Stimulated activated naive CD8-positive, alpha-beta T cell treated with anti-CD3 and anti-CD28 coated beads, Interleukin-15, Interleukin-2, amounts not matched to agents 100 U/mL and 50 U/mL, for 24 hours (primary cell): ENCODE measurements at places on chromosomes 2 and 18.

DNA sequence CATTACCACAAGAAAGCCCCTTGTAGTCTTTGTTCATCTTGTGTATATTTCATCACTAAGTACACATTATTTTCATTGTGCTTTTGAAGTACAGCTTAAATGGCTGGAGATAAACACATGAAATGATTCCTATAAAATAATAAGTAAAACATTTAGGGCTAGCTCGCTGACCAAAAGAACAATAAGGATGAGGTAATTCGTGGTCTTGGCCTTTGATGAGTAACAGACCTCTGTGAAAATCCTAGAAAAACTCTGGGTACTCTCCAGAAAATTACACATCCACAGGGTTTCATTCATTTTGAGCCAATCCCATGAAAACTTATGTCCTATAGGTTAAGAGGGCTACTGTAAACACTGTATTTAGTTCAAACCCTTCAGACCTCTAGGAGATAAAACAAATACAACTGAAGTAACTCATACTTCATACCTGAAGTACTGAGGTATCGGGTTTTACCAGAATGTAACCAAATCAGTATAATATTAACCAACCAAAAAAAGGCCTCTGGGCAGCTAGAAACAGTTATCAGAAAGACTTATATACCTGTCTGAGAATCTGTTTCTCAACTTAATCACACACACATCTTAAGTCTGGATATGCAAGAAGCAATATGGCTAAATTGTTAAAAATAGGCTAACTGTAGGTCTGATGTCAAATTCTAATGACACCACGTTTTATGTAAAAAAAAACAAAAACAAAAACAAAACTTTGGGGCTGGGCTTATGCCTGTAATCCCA lies 31.0 kb downstream of the CFAP36 start:
- DNase-seq = no peak

GRCh38 chr2:200128296-200128695 lies 172.9 kb downstream of the MAIP1 start:
- no peak for DNase-seq

GRCh38 chr2:12718711-12719399 lies 2.1 kb downstream of the TRIB2 start:
- DNase-seq = peak; percentile 30

GRCh38 chr2:74849228-74849892 lies 15.4 kb downstream of the HK2 start:
- DNase-seq = peak; percentile 39

GRCh38 chr2:175057078-175057685 lies 52.0 kb upstream of the CHN1 start:
- no peak for DNase-seq

- no peak for DNase-seq
Measured at GRCh38 chr2:20419007-20419576, 27.8 kb upstream of the RHOB start.

DNA sequence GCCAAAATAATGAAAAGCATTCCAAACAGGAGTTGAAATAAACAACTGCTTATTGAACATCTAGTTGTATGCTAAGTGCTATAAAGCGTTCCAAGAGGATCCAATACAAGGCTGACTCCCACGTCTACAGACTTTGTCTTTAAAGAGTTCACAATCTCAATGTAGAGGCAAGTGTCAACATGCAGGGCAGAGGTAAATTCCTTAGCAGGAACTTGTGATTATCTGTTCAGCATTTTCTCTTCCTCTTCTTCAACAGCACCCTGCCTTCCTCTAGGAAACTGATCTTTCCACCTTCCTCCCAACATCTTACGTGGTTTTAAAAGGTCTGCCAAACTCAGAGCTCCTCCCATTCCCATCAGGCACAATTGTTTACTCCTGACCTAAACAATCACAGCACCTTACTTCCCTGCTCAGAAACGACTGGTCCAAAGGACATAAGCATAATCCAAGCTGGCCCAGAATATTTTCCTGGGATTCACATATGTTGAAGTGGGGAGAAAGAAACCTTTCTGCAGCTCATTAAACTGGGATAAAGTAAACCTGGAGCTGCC lies 83.9 kb downstream of the ITSN2 start:
- DNase-seq = no peak

GRCh38 chr2:156399224-156399949 lies 36.8 kb upstream of the GPD2 start:
- DNase-seq = no peak

- no peak for DNase-seq
Measured at GRCh38 chr2:205077159-205077558, 531.9 kb downstream of the PARD3B start.

DNA sequence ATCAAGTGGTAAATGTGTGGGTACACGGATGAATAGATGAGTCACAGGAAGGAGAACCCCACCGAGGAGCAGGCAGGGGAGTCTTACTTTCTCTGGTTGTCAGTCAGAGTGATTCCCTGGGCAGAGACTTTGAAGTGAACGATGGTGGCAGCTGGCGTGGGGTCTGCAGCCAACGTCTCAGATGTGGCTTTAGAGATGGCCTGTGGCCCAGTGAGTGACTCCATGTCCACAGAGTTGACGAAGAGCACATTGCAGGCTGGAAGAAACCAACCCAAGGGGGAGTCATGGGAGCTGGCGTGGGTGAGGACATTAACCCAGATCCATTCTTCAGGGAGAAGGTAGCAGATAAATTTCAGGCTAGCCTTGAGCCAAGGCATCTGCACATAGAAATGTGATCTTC lies 193.1 kb downstream of the TNS1 start:
- DNase-seq = no peak

- no peak for DNase-seq
Measured at GRCh38 chr18:3209859-3210569, 9.8 kb downstream of the MYOM1 start.

DNA sequence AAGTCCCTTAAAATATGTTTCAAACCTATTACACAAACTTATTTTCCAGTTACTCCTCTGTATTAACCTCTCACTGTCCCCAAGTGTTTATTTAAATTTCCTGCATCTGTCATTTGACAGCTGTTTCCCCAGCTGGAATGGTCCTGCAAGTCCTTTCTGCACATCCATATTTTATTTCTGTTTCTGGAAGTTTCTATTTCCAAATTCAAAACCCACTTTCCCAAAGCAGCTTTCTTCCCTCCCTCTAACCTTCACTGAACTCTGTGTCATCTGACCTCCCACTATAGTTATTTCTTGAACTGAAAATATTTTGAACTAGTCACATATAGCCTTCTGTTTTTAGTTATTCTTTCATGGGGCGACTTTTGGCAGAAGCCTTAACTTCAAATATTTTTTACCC lies 459.4 kb upstream of the MC4R start:
- DNase-seq = no peak

DNA sequence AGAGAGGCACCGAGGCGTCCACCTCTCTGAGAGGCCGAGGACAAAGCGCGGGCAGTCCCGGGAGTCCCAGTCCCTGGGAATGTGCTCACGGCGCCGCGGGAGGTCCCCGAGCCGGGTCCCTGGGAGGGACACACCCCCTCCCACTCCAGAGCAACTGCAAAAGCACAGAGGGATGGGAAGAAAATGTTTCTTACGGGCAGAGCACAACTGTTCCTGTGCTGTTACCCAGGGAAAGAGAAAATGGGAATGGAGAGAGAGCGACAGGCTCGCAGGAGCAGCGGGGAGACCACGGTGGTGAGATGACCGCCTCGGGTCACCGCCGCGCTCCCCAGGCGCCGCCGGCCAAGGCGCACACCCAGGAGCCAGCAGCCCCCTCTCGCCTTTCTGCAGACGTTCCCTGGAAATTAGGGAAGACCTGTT lies 1.2 kb upstream of the BCL11A start:
- DNase-seq = peak; percentile 16

- no peak for DNase-seq
Measured at GRCh38 chr2:70553334-70553583, 367 bp downstream of the TGFA start.

GRCh38 chr2:96928277-96928781 lies 58.1 kb downstream of the FAM178B start:
- DNase-seq = no peak

DNA sequence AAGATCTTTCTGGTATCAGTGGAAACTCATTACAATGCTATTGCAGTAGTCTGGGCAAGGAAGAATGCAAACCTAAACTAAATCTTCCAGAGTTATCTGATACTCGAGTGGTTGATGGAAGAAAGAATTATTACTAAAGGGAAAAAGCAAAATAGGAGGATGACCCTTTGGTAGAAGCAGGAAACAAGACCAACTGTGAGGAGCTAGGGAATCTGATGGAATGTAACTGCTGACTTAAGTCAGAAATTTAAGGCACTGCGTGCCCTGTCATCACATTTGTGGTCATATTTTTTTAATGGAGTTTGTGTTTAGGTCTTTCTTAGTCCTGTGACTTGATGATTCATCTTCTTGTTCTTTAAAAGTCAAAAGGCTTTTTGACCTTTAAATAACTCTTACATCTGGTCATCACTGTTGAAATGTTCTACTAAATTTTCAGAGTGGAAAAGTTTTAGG lies 36.5 kb upstream of the ARMC9 start:
- no peak for DNase-seq

DNA sequence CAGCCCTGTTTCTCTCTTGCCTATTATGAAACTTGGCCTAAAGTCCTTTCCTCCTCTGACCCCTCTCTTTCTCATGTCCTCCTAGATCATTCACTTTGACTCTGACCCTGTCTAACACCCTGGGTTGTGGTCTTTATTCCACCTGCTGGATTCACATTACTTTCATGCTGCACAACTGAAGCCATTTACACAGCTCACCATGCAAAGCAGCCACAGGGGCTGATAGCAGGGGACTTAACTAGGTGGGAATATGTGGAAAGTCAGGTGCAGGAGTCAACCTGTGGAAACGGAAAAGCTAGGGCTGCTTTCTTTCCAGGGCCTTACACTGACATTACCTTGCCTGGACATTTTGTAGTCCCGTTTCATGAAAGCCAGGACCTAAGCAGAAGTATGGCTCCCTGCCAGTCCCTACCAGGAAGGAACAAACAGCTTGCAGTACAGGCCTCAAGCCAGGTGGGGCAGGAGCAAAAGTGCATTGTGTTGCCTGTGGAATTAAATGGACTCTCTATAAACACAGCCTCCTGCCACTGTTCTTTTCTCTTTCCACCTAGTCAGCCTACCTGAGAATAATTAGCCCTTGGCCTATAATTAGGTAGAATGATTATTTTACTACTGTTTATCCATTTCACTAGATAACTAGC lies 11.8 kb downstream of the MAPRE3 start:
- peak; percentile 13 for DNase-seq

DNA sequence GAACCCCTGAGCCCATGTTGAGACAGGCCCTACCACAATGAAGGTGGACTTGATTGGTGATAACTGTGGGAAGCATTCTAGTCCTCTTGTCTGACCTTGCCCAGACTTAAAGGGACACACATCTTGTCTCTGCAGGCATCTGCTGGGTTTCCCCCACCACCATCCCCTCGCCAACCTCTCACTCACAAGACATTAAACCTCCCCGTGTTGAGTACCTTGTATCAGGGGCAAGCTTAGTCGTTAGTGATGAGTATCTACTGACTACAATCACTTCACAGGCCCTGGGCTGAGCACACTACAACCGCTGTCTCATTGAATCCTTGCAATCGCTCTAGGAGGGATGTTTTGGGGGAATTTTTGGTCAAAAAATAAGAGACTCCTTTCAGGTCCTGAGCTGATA lies 86.0 kb downstream of the ICOS start:
- peak; percentile 13 for DNase-seq

GRCh38 chr18:31162419-31162793 lies 250 bp downstream of the DSC1 start:
- DNase-seq = no peak

DNA sequence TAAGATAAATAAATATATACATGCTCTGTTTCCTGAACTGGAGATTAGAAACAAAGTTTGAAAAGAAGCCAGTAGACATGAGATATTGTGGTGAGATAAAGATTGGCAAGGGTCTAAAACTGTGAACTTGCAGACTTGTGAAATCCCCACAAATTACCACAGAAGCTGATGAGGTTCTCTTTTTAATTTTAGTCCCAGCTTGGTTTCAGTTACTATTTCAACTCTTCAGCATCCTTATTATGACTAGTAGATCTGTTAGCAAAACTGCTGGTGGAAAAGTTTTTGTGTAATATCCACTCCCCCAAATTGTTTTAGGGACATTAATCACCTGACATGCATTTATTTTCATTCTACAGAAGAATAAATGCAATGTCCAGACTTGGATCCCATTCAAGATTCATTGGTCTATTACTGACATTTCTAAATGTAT lies 20.8 kb downstream of the RASGRP3 start:
- no peak for DNase-seq

DNA sequence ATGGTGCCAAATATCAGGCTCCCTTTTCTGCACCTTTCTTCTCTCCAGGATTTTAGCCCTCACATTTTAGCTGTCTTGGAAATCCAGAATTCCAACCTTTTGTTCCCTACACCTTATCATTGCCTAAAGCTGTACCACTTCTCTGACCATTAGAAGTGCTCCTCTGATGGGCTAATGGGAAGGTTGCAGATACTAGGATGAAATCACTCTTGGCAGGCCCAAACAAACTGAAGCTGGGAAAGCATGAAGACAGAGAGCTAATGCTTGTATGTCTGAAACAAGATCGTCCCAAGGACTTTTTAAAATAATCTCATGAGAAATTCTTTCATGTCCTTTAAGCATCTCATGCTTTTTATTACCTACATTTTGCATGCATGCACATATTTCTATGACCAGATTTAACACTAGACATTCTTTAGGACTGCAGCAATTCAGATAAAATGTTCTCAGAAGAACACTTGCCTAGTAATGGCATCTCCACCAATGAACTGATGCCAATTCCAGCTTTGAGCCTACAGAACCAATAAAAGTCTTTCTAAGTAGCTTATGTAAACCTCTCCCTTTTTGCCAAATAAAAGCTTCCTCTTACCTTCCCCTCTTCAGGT lies 98.4 kb upstream of the OSR1 start:
- no peak for DNase-seq

DNA sequence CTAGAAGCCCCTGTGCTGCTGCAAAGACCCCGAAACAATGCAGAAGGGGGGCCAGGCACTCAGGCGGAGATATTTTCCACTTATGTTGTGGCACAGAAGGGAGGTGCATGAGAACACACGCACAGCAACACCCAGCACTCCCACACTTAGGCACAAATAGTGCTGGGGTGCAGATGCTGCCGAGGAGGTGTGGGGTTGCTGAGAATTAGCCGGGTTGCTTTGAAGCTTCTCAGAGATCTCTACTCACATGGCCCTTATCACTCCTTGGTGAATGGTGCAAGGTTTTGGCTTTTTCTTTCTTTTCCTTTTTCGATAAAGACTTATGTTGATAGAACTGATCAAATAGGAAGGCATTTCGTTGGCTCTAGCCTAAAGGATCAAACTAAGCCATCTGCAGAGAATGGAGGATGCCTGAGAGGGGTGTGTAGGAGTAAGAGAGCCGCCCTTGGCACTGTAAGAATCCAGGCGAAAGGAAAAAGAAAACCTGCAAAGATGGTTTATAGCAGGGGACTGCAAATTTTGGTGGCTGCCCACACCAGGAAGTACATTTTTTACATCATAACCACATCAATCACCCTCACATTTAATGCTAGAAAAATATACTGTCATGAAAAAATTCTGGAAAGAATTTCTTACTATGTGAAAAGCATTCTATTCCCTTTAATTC lies 27.9 kb upstream of the FHL2 start:
- DNase-seq = no peak

- DNase-seq = no peak
Measured at GRCh38 chr2:217798743-217799562, 203.8 kb downstream of the TNS1 start.
